ENCODE measurements at places on chromosomes 5 and 9.

DNA sequence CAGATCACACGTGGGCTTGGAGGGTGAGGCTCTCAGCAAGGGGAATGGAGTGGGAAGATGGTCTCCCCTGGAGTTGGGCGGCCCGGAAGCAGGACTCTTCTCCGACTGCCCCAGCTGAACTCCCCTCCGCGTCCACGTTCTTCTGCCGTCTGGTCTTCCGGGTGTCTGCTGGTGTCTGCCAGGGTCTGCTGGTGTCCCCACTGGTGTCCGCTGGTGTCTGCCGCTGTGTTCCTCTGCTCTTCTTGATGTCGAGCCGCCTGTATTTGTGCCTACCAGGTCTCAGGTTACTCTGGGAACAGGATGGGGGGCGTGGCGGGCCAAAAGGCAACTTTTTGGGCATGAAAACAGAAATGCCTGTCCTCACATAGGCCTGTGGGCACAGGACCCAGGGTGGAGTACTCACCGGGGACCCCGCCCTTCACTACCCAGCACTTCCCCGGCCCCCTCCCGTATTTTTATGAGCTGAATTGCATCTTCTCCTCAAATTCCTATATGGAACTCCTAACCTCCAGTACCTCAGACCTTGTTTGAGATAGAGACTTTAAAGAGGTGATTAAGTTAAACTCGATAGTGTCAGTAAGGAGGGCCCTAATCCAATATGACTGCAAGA is 675.4 kb downstream of the SEMA5A start:
- DNase-seq: no peak

DNA sequence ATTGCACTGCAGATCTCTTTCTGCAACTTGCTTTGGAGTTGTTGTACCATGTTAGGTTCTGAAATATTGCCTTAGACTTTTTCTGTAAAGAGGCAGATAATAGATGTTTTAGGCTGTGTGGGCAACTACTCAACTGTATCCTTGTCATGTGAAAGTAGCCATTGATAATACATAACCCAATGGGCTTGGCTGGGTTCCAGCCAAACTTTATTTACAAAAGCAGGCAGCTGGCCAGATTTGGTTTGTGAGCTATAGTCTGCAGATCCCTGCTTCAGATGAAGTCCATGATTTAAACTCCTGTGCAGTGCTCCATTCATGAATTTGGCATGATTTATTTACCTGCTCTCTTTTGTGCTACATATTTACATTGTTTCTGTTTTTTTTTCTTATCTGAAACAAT is 300.4 kb downstream of the IRX2 start:
- no peak for DNase-seq

DNA sequence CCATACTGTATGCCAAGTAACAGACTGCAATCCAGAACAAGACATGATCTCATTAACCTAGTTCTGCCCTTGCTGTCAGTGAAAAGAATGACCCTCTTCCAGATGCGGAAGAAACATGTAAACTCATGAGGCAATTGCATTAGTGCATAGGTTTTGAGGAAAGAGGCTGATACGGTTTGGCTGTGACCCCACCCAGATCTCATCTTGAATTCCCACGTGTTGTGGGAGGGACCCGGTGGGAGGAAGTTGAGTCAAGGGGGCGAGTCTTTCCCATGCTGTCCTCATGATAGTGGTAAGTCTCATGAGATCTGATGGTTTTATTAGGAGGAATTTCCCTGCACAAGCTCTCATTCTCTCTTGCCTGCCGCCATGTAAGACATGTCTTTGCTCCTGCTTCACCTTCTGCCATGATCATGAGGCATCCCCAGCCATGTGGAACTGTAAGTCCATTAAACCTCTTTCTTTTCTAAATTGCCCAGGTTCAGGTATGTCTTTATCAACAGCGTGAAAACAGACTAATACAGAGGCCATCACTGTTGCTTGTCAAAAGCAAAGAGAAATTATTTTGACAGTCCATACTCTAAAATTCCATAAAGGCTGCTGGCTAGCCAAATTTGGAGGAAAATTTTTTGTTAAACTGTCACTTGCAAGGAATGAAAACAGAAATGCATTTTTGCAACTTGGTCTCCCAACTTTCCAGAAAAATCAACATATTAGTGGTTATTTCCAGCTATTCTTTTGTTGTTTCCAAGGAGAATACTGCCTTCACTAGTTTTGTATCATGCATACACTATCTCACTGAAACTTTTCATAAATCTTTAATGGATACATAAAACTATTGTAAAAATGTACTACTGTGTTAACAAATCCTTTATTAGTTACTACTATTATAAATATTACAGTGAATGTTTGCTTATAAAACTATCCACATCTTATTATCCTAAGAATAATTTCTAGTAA is 3.2 kb upstream of the ARL15 start:
- DNase-seq: no peak

GRCh38 chr5:79189439-79190234 is 46.3 kb upstream of the JMY start:
- no peak for DNase-seq

DNA sequence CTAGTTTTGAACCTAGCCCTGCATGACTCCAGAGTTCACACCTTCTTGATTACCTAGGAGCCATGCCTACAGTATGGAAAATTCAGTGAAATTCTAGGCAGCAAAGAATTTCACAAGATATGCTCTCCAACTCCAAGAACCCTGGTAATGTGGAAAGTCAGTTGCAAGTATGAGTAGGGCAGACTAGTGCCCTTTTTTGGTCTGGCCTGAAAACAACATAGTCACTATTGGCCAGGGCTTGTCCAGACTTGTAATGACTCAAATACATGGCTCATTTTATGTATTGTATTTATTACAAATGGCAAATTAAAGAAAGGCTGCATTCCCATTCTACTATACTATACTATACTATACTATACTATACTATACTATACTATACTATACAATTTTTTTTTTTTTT is 160.4 kb downstream of the ESM1 start:
- DNase-seq: no peak

DNA sequence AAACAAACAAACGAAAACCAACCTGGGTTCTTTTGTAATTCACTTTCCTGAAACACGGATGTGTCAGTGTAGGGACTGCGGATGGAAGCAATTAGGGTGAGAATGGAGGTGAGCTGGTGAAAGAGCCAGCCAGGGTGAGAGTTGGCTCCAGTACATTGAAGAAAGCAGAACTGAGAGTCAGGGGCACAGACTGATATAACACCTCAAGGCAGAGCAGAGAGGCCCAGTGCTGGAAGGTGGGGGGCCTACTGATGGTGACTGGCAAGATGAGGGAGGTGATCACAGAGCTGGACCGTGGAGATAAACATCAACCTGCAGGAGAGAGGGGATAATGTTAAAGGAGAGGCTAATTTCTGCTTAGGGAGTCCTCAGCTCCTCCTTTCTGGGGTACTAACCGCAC is 221.1 kb downstream of the MAN2A1 start:
- no peak for DNase-seq

- DNase-seq: no peak
Measured at GRCh38 chr9:122032346-122032745, 60.8 kb downstream of the TTLL11 start.
